CD4-positive, alpha-beta T cell treated with Interleukin-10 for 1 hour (primary cell): ENCODE measurements at places on chromosomes 2 and 18.

DNA sequence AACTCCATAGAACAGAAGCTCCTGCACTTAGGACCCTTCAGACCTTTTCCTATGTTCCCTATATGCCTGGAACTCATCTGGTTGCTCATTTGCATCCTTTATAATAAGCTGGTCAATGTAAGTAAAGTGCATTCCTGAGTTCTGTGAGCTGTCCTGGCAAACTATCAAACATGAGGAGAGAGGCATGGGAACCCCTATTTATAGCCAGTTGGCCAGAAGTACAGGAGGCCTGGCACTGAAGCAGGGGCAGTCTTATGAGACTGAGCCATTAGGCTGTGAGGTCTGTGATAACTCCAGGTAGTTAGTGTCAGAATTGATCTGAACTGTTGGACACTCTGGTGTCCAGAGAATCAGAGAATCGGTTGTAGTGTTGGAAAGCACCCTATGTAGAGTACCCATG, 88.4 kb downstream of the EHD3 start:
- DNase-seq = no peak

DNA sequence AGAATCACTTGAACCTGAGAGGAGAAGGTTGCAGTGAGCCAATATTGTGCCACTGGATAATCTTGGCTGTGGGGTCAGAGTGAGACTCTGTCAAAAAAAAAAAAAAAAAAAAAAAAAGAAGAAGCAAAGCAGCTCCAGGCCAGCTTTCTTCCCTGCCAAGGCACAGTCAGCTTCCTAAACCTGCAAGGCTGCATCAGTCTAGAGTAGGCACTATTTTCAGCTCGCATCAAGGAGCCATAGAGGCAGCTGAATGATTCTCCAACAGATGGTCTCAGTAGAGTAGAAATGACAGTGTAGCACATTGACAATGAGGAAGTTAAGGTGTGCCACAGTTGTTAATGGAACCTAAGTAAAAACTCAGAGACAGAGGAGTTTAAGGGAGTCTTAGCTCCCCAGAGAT, 35.6 kb downstream of the BMP10 start:
- no peak for DNase-seq

DNA sequence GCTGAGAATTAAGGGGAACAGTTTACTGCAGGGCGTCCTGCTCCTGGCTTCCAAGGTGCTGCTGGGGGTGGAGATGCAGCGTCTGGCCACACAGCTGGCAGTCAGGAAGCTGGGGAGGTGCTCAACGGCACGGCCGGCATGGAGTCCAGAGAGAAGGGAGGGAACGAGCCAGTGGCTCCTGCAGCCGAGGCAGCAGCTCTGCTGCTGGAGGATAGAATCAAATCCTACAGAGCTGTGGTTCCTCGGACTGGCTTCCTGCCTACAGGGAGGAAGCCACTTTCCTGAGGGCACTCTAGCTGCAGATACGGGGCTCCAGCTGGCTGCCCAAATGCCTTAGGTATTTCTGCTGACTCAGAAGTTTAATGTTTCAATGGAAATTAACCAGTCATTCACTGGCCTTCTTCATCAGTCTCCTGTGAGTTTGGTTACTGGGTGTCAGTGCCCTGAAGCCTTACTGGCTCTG, 266.3 kb downstream of the TWIST2 start:
- no peak for DNase-seq

DNA sequence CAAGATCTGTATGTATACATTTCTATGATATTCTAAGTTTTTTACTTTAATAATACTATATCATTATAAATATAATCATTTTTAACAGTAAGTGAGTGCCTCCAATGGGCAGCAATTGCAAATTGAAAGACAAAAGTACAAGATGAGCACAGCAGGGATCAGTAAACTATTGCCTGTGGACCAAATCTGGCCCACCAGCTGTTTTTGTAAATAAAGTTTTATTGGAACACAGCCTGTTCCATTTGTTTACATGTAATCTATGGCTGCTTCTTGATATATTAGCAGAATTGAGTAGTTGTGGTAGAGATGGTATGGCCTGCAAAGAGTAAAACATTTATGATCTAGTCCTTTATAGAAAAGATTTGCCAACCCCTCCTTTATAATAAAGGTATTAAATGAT, 43.2 kb downstream of the CHST9 start:
- no peak for DNase-seq

- no peak for DNase-seq
Measured at GRCh38 chr18:7677001-7677400, 109.9 kb downstream of the PTPRM start.

- DNase-seq = no peak
Measured at GRCh38 chr2:222969491-222969890, 82.5 kb upstream of the KCNE4 start.

GRCh38 chr2:6982449-6982848, 65.2 kb downstream of the RNF144A start:
- DNase-seq = no peak

- DNase-seq = no peak
Measured at GRCh38 chr2:58047373-58047935, 848 bp downstream of the VRK2 start.

- no peak for DNase-seq
Measured at GRCh38 chr18:78822171-78822948, 157.3 kb upstream of the SALL3 start.

DNA sequence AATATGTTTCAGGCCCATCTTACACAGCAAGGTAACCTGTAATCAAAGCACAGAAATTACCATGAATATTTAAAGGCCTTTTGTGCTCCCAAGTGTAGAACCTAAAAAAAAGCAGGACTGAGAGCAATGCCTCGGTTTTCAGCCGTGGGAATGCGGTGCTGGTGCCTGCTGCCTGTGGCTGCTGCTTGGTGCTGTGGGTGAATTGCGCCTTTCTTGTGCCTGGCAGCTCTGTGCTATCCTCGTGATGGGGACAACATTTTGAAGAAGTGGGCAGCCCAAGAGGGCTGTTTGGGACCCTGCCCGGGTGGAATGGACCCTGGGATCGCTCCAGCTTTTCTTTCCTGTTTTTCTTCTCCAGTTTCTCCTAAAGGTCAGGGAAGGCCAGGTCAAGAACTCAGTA, 91.2 kb downstream of the ASAP2 start:
- DNase-seq = no peak

DNA sequence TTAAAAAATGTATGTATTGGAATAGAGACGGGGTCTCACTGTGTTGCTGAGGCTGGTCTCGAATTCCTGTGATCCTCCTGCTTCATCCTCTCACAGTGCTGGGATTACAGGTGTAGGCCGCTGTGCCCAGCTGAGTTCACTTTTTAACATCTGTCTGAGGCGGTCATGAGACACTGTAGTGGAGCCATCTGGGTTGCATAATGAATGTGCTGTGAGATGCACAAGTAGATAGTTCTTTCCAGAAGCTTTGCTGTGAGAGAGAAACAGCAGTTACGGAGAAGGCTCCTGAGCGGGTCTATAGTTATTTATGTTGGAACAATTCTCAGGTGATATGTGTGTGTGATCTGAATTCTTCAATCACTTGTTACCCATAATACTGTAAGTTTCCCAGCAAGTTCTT, 3.1 kb downstream of the RMC1 start:
- DNase-seq = no peak

DNA sequence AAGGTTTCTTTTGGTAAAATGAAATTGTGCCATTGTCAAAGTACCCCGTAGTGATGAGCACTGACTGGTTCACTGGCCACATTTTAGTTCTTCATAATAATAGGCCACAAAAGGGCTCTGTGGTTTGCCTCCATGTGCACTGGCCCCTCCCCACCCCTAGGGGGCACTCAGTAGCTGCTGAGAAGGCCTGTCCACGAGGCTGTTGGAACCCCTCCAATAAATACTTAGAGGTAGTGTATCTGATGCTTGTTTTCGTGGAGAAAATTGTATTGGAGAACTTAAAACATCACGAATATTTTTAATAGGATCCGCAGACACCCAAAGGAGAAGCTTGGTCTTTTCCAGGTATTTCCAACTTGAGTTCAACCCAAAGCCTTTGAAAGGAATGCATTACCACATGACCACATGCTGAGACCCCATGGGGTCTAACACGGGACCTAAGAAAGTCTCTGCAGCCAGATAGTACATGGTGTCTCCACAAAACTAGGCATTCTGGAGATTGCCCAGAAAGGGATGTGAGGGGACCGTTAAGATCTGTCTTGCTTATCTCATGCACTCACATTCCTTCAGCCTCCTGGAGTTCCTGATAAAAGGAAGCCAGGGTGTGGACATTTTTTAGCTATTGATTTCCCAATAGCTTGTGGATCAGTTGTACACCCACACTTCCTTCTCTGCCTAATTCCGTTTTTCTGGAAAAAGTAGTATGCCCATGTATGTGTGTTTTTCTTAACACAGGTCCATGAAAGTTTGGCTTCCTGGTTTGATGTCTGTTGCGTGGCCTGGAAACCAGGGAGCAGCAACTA, 28.5 kb upstream of the NOSTRIN start:
- peak; percentile 30 for DNase-seq

GRCh38 chr2:218465987-218466633, 47.2 kb downstream of the VIL1 start:
- DNase-seq = peak; percentile 35

- DNase-seq = no peak
Measured at GRCh38 chr2:71462056-71462605, 8.8 kb downstream of the DYSF start.

- DNase-seq = no peak
Measured at GRCh38 chr18:31399306-31400032, 22.9 kb downstream of the DSG4 start.

- no peak for DNase-seq
Measured at GRCh38 chr2:156430236-156430979, 5.8 kb upstream of the GPD2 start.

GRCh38 chr2:174090476-174090875, 125.3 kb upstream of the SP3 start:
- no peak for DNase-seq
